ENCODE measurements at places on chromosomes 7 and 10.
A peak's percentile ranks its signal among the peaks of the same experiment; 100 is the strongest.

DNA sequence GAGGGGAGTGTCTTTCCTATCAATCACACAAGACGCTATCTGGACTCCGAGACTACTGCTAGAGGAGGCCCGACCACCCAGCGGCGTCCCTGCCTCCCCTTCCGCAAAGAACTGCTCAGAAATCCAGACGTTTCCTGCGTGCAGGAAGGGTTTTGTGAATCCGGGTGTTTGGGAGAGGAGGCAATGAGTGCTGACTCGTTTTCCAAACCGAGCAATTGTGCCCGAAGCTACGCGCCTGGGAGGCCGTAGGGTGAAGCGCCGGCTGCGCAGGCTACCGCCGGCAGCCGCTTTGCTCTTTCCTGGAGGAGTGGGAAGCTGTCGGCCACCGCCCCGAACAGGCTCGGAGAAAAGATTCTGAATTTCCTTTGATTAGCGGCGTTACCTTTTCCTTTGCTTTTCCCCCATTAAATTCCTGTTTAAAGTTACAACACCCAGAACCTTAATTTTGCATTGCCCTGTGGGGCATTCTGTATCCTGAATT lies 5.3 kb downstream of the VAX1 start:
- no peak for DNase-seq

DNA sequence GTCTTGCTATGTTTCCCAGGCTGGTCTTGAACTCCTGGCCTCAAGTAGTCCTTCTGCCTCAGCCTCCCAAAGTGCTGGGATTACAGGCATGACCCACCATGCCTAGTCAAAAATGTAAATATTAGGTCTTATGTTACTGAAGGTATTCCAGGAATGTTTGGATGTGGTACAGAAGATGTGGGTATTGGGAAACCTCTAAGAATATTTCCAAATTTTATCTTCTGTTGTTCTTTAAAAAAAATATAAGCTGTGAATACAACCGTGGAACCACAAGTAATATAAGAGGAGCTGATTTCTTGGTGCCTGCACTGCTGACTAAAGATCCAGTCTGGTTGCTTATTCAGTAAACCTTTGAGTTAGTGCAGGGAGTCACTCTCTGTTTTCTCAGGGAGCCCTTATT lies 178.3 kb downstream of the AUTS2 start:
- no peak for DNase-seq

DNA sequence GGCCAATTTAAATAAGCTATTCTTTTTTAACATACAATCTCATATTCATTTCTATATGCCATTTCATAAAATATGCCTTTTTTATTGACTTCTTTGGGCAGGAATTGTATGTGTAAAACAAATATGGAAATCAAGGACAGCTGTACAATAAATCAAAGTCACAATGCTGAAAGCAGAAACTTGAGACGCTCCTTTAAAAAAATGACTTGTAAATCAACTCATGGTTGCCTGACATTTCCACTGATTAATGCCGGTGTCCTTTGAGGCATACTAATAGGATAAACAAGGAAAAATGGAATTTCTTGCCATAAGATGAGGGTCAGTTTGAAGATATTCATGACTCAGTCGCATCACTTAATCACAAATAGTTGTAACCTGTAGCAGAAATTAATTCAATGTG lies 247.4 kb upstream of the TEX47 start:
- DNase-seq: no peak

- no peak for DNase-seq
Observed at GRCh38 chr10:124493214-124493882, 31.7 kb downstream of the LHPP start.

DNA sequence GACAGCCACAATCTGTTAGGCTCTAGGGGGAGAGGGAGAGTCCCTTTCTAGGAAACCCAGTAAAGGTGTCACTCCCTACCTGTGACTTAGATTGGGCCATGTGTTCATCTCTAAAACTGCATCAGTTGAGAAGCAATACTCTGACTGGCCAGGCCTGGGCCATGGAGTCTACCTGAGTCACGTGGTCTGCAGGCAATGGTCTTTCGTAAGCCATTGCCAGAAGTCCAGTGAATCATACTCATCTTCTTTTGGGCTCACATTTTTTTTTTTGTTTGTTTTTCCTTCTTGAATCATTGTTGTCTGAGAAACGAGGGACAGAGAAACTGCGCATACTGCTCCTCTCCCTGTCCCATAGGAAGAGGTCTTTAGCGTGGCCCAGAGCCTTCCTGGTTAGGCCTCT lies 215.6 kb downstream of the CCSER2 start:
- DNase-seq: no peak

- peak; percentile 25 for DNase-seq
Observed at GRCh38 chr7:38105874-38106483, 72.1 kb upstream of the STARD3NL start.

- DNase-seq: no peak
Observed at GRCh38 chr10:856416-857157, 74.9 kb downstream of the LARP4B start.

- no peak for DNase-seq
Observed at GRCh38 chr10:28431139-28431538, 101.8 kb upstream of the WAC start.

GRCh38 chr10:103876155-103876554 lies 20.8 kb upstream of the SH3PXD2A start:
- DNase-seq: no peak

DNA sequence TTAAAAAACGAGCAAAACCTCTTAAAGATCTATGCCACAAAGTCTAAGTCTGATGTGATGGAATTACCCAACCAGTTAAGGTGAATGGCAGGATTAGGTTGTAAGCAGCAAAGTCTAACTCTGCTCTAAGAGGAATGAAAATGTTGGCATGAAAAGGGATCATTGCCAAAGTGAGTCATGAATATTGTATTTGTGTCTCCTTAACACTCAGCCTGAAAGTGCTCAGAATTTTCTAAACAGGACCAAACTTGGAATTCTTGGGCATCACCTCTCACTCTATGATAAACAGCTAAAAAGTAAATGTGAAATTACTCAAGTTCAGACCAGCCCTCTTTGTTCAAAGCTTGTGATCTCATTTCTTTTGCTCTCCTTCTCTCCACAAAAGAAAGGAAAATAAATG lies 27.0 kb downstream of the PPP1R3A start:
- no peak for DNase-seq

- no peak for DNase-seq
Observed at GRCh38 chr7:73354821-73355220, 26.9 kb downstream of the FKBP6 start.

DNA sequence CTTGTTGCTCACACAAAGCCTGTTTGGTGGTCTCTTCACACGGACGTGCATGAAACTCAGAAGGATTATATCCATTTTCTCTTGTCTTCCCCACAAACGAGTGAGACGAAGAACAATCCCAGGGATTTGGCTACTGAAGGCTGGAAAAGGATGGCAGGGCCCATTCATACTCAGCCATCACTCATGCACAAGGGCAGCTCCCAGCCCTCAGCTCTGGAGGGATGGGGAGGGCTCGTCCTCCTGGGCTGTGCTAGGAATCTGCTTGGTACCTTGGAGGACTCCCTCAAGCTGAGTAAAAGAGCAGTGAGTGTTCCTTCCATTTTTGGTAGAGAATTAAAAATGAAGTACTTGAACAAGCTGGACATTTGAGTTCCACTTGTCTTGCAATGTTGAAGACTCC lies 33.2 kb upstream of the RAB18 start:
- DNase-seq: no peak

GRCh38 chr7:36430881-36431280 lies 41.2 kb downstream of the ANLN start:
- DNase-seq: no peak

DNA sequence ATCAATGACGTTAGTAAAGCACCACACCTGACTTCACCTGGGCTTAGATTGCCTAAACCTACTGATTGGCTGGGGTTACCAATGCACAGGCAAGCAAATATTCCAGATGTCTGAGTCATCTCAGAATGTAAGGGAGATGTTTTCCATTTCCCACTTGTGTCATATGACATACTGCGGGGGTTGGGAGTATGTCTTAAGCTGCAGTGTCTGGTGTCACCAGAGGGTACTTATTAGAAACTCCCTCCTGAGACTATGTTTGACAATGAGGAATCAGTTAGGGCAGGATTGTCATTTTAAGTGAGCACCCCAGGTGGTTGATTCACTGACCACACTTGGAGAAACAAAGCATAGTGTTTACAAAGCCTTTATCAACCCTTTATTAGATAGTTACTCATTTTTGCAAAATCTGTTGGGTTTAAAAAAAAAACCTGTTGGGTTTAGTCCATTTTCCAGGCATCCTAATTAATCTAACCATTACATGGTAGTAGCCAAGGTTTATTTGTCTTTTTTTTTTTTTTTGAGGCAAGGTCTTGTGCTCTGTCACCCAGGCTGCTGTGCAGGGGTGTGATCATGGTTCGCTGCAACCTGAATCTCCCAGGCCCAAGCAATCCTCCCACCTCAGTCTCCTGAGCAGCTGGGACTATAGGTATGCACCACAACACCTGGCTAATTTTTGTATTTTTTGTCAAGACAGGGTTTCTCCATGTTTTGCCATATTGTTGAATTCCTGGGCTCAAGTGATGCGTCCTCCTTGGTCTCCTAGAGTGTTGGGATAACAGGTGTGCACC lies 72.5 kb downstream of the CDK6 start:
- DNase-seq: no peak

DNA sequence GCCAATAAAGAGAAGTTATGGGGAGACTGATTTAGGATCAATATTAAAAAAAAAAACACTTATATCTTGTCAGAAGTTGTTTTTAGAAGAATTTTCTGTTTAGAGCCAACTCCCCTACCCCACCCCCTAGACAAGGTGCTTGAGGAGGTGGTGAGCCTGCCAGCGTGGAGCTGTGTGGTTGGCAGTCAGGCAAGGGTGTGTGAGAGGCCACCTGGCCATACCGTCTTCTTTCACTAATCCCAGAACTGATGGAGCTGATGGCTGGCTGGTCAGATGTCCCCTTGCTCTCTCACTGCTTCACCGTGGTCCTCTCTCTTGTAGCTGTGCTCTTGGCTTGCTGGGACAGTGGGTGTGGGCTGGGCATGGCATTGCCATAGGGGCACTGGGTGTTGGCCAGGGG lies 34.3 kb downstream of the NACAD start:
- DNase-seq: no peak

- no peak for DNase-seq
Observed at GRCh38 chr10:29257106-29257783, 31.6 kb upstream of the LYZL1 start.

DNA sequence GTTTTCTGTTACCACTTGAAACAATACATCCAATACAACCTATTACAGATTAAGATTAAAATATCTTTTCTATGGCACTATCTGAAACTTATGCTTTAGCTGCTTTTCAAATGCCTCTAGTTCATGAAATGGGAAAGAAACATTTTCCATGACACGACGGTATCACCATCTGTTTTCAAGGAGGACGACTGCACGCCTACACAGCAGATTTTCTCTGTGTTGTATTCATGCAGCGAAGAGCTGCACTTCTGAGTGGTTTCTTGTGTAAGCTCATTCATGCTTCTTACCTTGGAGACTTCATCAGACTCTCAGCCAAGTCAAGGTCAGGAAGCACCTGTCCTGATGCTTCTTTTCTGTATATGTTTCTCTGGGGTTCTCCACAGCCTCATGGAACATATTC lies 179.2 kb downstream of the DYNC1I1 start:
- no peak for DNase-seq

DNA sequence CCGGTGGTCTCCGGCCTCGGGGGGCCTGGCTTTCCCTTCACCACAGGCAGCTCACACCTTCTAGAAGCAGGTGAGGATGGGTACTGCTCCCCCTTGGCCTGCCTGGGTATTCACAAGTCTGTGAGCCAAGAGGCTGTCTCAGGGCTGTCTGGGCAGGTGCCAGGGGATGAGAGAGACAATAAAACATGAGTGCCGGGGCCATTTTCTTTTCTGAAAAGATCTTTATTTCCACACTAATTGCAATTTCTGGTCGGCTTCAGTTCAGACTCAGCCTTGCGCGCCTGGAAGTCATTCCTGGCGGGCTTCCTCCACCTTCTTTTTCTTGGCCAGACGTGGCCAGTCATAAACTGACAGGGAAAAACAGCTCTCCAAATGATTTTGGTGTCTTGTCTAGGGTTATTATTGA lies 171.2 kb downstream of the ARHGAP12 start:
- DNase-seq: no peak

GRCh38 chr10:89458784-89459183 lies 44.4 kb downstream of the IFIT5 start:
- DNase-seq: no peak

DNA sequence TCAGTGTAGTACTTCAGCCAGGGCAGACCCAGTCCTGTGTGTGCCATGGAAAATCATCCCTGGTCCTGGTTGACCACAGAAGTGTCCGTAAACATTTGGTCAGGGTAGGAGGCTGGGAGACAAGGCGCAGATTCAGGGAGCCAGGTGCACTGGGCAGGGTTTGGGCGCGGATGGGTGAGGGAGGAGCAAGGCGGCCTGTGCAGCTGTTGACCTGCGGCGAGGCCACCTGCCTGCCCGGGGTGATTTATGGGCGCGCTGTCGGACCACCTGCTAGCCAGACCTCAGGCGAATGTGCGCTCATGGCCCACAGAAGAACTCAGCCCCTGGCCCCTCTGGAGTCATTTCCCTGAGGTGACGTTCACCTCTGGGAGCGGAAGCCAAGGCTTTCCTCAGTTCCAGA lies 6.6 kb downstream of the SFRP5 start:
- no peak for DNase-seq

GRCh38 chr7:126589068-126589684 lies 663.6 kb downstream of the GRM8 start:
- no peak for DNase-seq

- peak; percentile 23 for DNase-seq
Observed at GRCh38 chr7:117212969-117213877, 109.6 kb downstream of the WNT2 start.

GRCh38 chr10:28569506-28570159 lies 36.7 kb downstream of the WAC start:
- no peak for DNase-seq

GRCh38 chr7:91020636-91021385 lies 243.4 kb upstream of the FZD1 start:
- no peak for DNase-seq

GRCh38 chr7:81447351-81447952 lies 322.4 kb downstream of the HGF start:
- no peak for DNase-seq

DNA sequence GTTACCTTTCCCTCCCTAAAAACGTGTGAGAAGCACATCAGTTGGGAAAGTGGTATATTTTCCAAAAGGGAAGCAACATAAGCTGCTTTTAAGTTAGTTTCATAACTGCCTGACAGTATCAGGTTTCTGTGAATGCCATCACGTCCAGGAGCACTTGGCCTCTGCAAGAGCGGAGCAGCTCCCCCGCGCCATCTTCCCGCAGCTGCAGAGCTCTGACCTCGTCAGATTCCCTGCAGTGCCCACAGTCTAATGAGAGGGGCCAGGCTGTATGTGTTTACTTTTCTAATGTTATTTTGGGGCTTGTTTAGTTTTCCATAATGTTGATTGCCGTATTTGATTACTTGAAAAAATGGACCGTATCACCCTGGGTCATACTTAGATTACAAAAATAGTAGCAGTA lies 74.2 kb downstream of the MGMT start:
- DNase-seq: no peak

GRCh38 chr10:35774109-35774508 lies 132.0 kb upstream of the FZD8 start:
- DNase-seq: no peak

GRCh38 chr7:106110885-106111654 lies 1.0 kb downstream of the SYPL1 start:
- no peak for DNase-seq

Data from CD4-positive, alpha-beta T cell treated with Interleukin-6 at 100 ng/mL for 8 hours (primary cell).